Naive thymus-derived CD4-positive, alpha-beta T cell (primary cell): ENCODE measurements at places on chromosomes 5 and 9. TPM values are rescaled to one million over a fixed set of nuclear protein-coding genes. Genes with fewer than 3 reads are reported as not detected.

ARHGEF28 gene
- not detected for polyA plus RNA-seq

DNA sequence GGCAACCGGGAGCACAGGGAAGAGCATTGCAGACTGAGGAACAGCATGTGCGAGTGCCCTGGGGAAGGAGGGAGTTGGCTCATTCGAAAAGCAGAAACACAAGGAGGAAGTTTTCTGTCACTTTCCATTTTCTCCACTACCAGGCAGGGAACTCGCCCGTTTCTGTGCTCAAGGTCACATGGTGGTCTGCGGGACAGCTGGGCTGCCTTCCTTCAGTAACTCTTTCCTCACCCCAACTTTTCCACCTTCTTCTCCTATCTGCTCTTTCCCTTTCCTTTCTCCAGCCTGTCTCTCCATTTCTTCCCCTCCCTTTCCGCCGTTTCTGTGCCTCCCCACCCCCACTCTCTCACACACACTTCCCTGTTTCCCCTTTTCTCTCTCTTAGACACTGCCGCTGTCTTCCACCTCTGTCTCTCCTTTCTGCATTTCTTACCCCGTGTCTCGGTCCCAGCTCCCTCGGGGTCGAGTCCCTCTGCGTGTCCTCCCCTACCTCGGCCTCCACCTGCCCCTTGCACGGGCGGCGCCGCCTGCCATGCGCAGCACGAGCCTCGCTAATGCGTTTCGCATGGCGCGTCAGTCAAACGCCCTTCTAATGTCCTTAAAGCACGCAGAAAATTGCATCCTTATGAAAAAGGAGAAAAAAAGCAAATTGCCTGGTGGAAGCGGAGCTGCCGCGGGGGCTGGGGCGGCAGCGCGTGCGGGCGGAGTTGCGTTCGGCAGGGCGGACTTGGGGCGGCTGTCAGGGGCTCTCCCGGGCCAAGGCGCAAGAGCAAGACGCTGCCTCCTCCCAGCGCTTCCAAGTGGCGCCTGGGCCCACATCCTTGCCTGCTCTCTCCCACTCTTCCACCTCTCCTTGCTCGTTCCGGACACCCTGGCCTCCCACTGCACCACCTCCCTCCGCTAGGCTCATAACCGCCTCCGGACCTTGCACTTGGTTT lies 9.5 kb downstream of the BARX1 start:
- DNase-seq, result no peak

KIF20A gene
- polyA plus RNA-seq, result not detected

MPDZ gene
- polyA plus RNA-seq, result not detected

AJM1 gene
- polyA plus RNA-seq, result 0.04 TPM

C5orf34 gene
- polyA plus RNA-seq, result 0.77 TPM
